Activated CD8-positive, alpha-beta memory T cell treated with anti-CD3 and anti-CD28 coated beads for 1 hour (primary cell): ENCODE measurements at places on chromosomes 6 and 20.

DNA sequence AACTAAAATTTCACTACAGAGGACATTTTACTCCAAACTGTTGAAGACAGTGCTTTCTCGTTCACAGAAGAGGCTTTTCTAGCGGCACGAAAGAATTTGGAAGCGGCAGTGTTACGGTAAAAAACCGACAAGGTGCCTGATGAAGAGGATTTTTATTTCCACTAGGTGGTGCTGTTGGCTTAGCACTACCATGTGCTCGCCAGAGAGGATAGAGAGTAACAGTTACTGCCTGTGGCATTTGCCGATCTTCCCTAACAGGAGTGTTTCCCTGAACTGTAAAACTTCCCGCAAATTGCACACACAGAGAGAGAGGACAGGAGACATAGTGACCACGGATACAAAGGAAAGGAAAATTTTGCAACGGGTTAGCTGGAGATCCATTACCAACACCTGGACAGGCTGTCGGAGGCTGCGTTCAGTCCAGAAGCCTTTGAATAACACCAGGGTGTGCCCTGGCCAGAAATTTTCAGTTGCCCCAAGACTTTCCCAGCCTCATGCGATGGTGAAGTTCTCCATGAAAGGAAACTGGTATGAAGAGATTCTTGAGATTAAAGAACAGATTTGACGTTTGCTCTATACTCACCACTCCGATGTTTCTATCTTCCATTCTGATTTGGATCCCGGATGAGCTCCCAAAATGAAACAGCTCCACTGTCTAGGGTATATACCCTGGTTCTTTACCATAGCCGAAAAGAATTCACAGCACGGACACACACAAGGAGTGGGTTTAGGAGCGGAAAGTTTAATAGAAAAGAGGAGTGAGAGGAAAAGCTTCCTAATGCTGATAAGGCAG is 48.1 kb downstream of the HLA-DPB1 start:
- no peak for DNase-seq

GRCh38 chr20:21096321-21097043 is 9.7 kb downstream of the LINC00237 start:
- DNase-seq, result no peak

DNA sequence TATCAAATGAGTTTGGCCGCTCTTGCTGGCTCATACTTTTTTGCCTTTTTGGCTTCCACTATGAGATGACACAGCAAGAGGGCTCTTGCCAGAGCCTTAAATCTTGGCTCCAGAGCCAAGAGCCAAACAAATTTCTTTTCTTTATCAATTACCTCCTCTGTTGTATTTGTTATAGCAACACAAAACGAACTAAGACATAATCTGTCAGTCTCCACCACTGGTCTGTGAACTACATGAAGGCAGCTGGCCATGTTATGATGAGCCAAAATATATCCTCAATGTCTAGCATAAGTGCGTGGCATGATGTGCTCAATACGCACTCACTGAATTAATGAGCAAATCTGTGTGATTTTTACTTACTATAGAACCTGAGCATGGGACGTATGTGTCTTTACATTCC is 220.0 kb upstream of the ZNF217 start:
- DNase-seq, result no peak

- no peak for DNase-seq
Observed at GRCh38 chr20:52383995-52384621, 192.5 kb upstream of the ZFP64 start.

- no peak for DNase-seq
Observed at GRCh38 chr20:8895472-8895871, 173.4 kb upstream of the PLCB4 start.

DNA sequence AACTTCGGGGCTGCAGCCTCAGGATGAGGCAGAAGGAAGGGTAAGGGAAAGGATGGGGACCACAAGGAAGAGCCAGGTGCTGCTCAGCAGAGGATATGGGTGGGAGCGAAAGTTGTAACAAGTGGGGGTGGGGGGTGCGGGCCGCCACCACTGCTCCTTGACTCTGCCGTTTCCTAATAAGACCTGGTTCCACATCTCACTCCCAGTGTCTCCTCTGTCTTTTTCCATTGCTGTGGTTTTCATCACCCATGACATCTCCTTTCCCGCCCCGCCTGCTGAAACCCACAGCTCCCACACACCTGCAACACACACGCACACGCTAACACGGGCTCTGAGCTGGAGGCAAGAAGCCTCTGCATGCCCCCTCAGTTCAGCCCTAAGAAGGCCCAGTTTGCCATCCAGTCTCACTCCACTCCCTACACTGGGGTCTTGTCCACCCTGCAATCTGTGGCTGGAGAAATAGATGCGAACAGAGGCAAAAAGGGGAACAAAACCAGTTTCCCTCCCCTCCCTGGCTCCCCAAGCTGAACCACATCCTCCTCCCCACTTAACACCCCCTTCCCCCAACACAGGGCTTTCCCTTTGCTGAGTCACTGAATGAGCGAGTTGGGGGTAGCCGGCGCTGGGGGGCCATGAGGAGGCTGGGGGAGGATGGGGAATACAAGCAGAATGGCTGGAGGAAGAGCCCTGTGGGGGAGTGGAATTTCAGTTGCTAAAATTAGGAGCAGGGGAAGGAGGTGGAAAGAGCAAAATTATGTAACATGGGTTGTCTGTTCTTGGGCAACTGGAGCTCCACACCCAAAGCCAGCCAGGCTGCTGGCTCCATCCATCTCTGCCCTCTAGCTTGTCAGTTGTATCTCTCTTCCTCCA is 11.5 kb downstream of the NFKBIL1 start:
- DNase-seq, result no peak

- DNase-seq, result no peak
Observed at GRCh38 chr20:39825950-39826349, 863.1 kb downstream of the MAFB start.

GRCh38 chr6:115854866-115855665 is 205.6 kb downstream of the FRK start:
- no peak for DNase-seq

DNA sequence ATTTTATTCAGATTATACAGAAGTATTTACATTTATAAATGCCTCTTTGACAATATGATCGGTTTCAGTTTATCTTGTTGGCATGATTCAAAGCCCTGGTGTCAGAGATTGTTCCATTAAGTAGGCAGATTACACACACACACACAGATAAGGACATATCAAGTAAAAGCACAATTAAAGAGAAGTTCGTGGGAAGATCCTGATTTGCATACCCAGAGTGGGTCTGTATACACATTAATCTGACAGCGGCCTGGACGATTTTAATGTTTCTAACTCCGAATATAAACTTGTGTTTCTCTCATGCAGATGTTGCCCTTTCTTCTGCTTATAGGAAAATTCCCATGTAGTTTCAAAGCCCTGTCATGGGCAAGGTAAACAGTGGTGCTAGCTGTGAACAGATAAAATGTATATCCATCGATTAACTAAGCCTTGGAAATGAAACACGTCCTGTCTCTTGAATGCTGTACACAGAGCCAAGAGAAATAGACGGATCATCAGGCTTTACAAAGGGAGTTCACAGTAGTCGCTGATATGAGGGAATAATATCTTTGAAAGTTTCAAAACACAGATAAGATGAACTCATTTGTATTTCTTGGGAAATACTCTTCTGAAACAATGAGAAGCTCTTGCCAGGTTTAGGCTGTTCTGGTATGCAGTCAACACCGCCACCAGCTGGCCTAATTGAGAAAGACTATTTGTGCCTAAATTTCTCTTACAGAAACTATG is 108.2 kb upstream of the GMDS start:
- no peak for DNase-seq

- DNase-seq, result no peak
Observed at GRCh38 chr20:14688005-14688404, 350.6 kb upstream of the FLRT3 start.

DNA sequence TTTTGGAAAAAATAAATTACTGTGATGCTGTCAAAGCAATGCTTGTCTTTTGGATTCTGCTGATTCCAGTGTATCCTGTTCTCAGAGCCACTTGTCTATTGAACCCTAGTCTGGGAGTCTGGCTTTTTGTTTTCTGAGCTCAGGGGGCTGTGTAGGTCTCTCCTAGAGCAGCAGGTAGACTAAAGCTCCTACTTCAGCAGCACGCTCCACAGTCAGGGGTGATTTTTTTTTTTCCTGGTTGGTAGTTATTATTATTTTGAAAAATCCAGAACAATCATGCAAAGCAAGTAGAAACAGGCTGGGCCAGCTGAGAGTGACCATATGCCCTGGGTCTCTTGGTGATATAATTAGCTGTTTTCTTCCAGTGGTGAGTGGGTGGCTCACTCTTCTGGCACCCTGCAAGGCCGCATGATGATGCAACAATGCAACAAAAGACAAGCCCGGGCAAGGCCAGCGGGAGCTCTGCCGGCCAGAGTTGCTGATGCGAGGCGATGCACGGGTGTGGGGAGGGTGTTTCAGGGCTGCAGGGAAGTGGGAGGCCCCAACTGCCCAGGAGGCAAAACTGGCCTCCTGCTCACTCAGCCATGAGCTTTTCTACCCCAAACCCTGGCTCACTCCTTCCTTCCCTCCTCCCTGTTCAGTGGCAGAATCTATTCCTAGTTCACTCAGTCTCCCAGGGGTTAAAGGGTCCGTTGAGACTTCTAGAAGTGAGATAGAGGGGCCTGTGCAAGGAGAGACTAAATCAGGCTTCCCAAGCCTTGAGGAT is 11.5 kb upstream of the CDKN1A start:
- no peak for DNase-seq

- no peak for DNase-seq
Observed at GRCh38 chr20:57755609-57756008, 45.8 kb upstream of the PMEPA1 start.

- DNase-seq, result no peak
Observed at GRCh38 chr20:46894971-46895905, 595 bp downstream of the EYA2 start.

DNA sequence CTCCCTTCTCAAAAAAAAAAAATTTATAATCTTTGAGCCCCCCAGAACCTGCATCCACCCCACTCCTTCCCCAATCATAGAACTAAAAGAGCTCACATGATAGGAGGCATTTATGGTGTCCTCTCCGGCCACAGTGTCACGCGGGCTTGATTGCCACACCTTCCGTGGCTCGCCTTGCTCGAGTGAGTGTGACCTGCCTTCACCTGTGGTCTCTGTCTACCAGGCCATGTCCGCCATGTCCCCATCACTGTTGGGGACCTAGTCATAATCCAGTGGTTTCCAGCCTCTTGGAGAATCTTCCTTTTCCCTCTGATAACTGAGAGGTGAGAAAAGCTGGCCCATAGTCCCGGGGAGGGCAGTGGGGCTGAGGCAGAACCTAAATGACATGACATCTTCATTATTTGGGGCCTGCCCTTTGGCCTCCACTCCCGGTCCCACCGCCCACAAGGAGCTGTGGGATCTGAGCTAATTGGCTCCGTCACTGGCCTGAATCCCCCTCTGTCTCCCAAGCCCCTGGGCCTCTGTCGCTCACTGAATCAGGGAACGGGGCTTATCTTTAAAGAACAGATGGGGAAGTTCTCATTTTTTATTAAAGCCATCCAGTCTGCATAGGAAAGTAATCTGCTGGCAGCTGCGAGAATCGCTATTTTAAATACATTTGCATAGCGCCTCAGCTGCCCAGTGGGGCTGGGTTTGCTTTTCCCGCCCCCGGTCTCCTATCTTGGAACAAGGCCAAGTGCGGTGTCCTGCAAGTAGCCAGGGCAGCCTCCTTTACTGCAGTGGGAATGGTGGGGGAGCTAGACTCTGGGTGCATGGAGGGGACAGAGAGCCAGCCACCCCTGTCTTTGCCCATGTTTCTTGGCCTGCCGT is 197.6 kb upstream of the PMEPA1 start:
- DNase-seq, result no peak

DNA sequence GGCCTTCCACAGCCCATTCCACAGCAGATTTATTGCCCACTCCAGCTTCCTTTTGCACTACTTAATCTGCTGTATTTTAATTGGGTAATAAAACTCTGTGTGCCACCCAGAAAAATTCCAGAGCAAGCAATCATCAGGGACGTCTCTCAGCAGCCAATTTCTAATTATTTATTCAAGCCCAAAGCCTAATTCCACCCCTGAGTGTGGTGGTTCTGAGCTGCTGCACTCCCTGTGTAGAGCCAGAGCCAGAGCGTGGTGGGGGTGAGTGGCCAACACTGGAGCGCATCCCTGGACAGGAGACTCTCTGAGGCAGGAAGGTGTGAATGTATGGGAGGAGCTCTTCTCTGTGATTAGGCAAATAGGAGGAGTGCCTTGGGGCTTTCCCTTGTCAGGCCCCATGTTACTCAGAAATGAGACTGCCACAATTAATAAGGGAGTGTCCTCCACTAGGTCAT is 66.1 kb downstream of the CD24 start:
- no peak for DNase-seq

GRCh38 chr6:42243046-42243445 is 25.4 kb upstream of the MRPS10 start:
- no peak for DNase-seq

GRCh38 chr6:77424761-77425160 is 38.5 kb downstream of the HTR1B start:
- no peak for DNase-seq

- DNase-seq, result no peak
Observed at GRCh38 chr6:20236909-20237600, 24.8 kb upstream of the MBOAT1 start.

DNA sequence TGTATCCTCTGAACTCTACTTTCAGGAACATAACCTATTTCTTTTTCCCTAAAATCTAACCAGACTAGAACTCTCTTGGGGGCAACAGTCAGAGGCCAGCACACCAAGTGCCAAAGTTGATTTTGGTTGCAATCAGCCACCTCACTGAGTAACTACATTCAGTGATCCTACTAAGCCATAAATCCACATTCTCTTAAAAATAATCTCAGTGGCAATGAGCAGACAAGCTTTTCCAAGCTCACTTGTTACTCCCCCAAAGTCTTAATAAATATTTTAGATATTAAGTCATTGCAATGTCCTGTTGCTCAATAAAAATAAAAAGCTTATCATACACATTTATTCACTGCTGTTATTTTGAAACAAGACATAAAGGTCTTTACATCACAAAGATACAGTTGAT is 9.8 kb downstream of the RGS17 start:
- no peak for DNase-seq

DNA sequence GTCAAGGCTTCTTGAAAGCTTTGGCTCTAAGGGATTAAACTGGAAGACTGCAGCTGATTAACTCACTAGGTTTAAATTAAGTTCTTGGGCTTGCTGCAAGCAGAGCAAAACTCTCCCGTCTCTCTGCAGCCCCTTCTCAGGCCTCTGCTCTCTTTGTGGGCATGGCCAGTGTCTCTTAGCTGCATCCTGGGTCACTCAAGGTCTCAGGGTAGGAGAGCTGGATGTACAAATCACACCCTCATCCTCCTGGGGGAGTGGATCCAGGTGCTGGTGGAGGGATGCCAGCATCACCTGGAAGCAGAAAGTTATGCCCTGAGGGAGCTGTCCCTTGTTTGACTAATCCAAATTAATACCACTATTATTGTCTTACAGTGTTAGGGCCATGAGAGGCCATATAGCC is 35.8 kb downstream of the GCM1 start:
- no peak for DNase-seq

- DNase-seq, result no peak
Observed at GRCh38 chr20:14700639-14700960, 363.2 kb upstream of the FLRT3 start.
